NCI-H2107 (cell line): ENCODE measurements at places on chromosomes 5 and 9.
A peak's percentile ranks its signal among the peaks of the same experiment; 100 is the strongest.

- no peak for DNase-seq
Observed at GRCh38 chr5:178211095-178212048, 7.0 kb downstream of the HNRNPAB start.

DNA sequence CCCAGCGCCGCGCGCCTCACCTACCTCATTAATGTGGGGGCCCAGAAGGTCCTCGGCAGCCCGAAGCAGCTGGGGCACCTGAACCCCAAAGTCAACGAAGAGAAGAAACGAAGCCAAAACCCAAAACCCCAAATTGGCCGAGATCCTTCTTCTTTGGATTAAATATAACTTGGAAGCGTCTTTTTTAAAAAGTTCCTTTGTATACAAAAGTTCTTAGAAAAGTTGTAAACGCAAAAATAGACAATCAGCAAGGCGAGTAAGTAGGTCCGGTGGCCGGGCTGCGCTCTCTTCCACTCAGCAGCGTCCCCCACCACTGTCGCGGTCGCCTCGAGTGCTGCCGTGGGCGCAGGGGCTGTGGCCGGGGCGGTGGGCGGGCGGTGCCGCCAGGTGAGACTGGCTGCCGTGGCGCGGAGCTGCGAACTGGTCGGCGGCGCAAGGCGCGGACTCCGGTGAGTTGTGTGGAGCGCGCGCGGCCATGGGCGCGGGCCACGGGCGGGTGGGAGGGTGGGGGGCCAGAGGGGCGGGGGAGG is 360 bp downstream of the KLF4 start:
- DNase-seq, result no peak

GRCh38 chr9:90974643-90975245 is 173.1 kb downstream of the SYK start:
- no peak for DNase-seq

GRCh38 chr5:137022043-137022442 is 477.1 kb downstream of the SPOCK1 start:
- no peak for DNase-seq

DNA sequence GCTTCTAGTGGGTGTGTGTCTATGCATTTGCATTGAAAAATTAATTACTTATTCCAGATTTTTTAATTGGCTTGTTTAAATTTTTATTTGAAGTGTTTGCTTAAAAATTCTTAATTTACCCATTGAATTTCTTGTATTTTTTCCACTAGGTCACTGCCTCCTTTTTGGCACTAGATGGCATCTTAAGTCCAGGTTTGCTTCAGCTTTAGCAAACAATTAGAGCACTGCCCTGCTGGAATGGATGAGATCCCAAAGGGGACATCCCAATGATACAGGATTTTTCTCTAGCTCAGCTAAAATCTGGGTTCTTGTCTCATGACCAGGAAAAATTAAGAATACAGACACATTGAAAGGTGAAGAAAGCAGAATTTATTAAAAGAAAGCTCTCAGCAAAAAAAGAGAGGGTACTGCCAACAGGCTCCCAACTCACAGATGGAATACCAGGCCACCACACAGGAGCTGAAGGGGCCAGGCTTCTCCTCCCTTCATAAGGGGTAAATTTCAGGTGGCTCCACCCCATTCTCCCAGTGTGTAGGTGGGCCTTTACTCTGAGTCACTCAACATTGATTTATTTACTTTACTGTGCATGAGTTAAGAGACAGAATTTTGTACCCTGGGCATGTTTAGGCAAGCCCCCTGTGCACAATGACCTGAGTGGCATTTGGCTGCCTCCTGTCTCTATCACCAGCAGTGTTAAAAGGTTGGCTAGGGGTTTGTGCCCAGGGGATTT is 532.4 kb downstream of the ANXA1 start:
- DNase-seq, result peak; percentile 16

DNA sequence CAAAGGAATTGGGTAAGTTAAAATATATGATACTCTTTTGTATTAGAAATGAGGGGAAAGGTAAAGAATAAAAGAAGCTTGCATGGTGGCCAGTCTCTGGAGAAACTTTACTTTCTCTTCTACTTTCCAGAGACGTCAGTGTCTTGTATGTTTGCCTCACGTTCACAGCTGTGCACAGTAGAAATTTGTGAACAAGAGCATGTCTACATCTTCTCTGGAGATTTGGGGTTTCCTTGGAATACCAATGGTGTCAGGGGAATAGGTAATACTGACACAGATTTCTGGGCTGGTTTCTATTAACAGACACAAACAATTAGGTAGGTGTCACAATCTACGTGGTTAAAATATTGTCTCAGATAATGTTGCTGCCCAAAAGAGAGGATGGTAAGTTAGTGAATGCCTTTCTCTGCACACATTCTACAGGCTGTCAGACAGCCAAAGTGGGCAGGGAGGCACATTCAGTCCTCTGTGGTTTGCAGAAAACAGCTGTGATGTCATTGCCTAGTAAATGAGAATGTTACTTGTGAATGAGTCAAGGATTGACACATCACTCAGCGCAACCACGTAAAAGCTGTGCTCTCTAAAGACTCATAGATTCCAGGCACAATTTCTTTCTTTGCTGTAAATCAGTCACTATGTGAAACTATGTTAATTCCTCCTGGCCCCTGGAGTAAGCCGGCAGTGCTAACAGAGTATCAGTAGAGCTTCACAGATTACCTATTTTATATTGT is 397.1 kb downstream of the MAN2A1 start:
- no peak for DNase-seq

DNA sequence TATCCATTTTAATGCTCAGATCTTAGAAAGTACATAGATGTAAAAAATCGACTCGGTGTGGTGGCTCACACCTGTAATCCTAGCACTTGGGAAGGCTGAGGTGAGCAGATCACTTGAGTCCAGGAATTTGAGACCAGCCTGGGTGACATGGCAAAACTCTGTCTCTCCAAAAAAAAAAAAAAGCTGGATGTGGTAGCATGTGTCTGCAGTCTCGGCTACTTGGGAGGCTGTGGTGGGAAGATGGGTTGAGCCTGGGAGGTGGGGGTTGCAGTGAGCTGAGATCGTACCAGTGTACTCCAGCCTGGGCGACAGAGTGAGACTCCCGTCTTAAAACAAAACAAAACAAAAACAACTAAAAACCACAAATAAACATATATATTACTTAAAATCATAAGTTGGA is 61.4 kb downstream of the RASA1 start:
- DNase-seq, result no peak

DNA sequence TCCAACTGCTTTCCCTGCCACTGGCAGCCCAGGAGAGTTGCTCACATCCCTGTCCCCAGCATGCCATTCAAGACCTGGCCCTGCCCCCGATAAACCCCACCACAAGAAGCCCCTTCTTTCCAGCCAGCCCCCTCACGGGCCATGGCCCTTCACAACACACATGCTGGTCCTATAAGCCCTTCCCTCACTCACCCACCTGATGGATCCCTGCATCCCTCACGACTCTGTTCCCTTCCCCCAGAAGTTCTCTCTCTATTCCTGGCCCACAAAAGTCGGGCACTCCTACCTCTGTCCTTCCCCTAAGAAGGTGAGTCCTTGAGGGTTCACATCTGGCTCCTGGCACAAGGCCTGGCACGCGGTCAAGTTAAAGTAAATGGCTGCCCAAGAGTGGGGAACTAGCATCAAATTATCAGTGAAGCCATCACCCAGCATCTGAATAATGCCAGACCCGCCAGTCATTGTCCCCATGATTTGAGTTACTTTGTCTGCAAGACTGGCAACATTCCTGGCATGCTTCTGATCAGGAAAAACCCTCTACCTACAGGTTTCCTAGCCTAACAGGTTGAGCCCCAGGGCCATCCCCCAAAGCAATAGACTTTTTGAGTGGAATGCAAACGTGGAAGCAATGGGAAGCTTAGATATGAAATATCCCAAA is 65.9 kb downstream of the CRB2 start:
- no peak for DNase-seq

DNA sequence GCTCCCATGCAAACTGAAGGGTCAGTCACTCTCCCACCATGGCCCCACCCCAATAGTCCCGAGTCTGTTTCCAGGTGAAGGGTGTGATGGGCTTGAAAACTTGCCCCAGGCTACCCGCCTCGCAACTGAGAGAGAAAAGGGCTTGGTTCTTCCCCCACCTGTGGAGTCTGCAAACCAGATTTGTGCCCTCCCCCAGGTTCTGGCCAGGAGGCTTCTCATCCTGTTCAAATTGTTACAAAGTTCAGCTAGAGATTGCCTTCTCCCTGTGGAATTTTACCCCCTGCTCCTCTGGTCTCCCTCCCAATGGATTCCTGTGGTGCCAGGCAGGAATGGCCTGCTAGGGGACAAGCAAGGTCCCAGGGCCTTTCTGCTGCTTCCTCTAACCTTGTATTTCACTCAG is 93.1 kb upstream of the ACO1 start:
- no peak for DNase-seq

- no peak for DNase-seq
Observed at GRCh38 chr5:152527358-152528052, 122.4 kb upstream of the NMUR2 start.

DNA sequence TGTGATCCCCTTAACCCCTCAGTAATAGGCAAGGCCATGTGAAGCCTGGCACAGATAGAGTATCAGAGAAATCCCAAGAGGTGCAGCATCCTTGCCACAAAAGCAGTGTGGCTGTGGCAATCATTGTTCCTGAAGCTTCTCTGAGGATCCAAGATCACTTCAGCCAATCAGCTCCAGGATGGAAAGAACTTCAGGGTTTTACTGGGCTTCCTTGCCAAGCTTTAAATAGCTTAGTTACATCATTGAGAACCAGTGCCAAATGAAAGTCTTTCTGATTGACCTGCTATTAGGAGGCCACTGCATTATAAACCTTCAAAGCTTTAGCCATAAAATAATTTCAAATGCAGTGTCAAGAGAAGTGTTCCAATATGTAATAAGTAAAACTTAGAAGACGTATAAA is 430.6 kb downstream of the PIK3R1 start:
- no peak for DNase-seq

DNA sequence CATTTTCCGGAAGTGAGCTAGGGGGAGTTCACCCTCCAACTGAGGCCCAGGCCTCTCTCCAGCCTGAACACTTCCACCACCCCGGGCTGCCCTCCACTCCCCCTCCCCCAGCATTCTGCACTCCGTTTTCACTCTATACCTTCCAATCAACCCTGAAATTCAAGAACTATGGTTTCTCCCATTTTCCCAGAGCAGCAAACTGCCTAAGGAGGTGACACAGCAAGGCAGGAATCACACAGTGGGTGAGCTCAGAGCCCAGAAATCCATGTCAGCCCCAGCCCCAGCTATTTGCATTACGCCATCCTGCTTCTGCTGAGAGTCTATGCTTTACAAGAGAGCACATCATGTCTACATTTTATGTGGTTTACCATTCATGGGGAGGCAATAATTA is 11.9 kb downstream of the MSX2 start:
- no peak for DNase-seq

- DNase-seq, result no peak
Observed at GRCh38 chr9:27329291-27329690, 32.3 kb upstream of the EQTN start.

- no peak for DNase-seq
Observed at GRCh38 chr9:13113216-13113615, 166.3 kb downstream of the MPDZ start.

GRCh38 chr9:120480707-120481106 is 99.3 kb downstream of the CDK5RAP2 start:
- peak; percentile 34 for DNase-seq

DNA sequence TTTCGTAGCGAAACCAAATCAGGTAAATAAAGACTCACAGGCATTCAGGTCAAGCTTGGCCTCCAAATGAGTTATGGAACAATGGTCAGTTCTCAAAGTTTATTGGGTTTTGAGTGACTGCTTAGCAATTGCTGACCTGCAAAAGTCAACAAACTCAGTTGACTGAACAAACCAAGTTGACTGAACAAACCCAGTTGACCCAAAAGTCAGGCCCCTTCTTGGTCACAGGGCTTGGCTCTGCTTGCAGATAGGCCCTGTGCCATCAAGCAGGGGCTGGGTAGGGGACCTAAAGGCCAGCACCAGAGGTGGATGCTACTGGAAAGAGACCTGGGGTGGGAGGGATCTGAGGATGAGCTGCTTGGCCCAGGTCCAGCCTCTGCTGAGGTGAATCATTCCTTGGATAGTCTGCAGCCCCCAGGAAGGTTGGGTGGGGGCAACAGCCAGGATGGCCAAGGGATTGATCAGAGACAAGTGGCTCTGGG is 64.6 kb downstream of the GADD45G start:
- DNase-seq, result no peak

DNA sequence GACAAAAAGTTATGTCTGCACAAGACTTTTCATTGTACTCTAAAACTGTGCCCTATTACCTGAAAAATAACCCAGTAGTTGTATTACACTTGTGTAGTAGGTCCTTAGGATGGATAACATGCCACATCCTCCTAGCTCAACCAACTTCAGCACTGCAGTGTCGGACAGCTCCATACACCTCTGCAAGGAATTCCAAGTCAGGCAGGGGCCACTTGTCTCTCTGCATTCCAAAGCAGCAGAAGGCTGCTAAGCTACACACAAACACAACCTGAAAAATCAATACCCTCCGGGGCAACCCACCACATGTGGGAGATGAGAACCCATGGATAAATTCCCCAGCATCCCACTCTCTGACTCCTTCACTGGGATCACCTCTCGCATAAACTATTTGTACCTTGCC is 50.2 kb downstream of the MED10 start:
- no peak for DNase-seq

DNA sequence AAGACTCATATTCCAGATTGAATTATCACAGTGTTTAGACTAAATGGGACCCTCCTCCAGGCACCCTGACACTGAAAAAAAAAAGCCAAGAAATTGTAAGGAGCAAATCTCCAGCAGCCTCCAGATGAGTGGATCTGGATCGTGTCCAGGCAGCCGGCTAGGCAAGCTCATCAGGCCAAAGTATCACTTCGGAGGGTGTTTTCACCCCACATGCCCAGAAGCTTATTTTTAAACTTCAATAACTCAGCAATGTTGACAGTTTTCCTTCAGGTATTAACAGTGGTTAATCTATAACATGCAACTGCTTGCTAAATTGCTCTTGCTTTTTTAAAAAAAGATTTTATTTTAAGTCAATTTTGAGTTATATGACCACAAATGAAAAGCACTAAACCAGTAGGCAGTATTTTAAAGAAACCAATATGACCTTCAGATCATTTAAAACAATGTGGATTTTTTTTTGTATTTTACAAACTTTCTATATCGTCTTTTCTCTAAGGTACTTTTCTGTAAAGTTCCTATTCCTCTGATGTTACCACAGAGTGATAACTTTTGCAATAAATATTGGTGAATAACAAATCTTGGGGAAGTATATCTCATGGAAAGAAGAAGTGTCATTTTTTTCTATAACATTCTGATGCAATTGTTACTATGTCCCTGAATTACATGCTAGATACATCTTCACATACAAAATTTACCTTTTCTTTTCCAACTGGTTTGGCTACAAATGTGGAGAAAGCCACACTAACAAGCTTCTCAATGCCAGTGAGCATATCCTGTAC is 30.7 kb downstream of the ACOT12 start:
- no peak for DNase-seq

GRCh38 chr5:52283221-52283620 is 504.5 kb upstream of the ITGA1 start:
- no peak for DNase-seq

DNA sequence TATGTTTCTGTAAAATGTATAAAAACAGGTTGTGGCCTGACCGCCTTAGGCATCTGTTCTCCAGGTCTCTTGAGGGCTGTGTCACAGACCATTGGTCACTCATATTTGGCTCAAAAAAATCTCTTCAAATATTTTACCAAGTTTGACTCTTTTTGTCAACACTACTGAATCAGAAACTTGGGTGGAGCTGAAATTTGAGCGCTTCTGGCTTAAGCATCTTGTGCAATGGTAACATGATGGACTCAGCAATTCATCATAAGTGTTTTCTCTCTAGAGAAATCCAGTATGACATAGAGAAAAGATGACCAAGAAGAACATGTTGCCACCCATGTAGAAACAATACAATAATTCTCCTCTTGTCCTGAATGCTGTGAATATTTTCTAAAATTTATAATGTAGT is 387.9 kb downstream of the MAT2B start:
- DNase-seq, result no peak

GRCh38 chr5:31754741-31755675 is 116.1 kb downstream of the PDZD2 start:
- no peak for DNase-seq
